ENCODE measurements at places on chromosomes 5 and 9.

DNA sequence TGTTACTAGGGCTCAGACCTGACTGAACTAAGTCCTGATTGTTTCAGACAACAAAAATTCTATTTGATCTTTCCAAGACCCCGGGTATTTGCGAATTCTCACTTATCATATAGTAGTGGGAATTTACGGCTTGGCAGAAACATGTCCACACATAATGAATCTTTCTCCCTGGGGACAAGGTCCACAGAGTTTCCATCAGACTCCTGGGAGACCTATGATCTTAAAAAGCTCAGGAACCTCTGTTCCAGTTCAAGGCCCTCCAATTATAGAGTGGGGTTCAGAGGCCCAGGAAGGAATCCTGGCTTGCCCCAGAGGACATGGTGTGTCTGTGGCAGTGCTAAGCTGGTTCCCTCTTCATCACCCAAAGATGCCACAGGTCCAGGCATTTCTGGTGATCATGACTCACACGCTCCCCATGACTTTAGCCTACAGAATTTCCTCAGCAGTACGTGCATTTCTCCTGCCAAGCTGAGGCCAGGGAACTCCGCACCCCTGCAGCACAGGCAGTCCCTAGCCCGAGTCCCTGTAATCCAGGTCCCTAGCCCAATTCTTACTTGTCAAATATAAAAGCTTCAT, 12.6 kb downstream of the RAPGEF1 start:
- no peak for DNase-seq

DNA sequence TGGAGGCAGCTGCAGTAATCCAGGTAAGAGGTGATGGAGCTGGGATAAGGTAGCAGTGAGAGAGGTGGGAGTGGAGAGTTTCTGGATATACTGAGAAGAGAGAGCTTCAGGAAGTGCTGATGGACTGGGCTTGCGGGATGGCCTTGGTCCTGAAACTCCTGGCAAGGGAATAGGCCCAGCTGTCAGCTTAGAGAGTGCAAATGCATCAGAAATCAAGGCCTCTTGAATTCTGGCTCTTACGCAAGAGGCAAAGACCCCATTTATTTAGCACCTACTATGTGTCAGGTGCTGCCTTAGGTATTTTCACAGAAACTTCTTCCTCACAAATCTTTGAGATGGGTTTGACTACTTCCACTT, 227.2 kb upstream of the MAP3K1 start:
- DNase-seq: no peak

- DNase-seq: peak; percentile 1
Measured at GRCh38 chr9:9002826-9003583, 1203.4 kb upstream of the DMAC1 start.

- no peak for DNase-seq
Measured at GRCh38 chr5:170293273-170293672, 4.3 kb downstream of the LCP2 start.

DNA sequence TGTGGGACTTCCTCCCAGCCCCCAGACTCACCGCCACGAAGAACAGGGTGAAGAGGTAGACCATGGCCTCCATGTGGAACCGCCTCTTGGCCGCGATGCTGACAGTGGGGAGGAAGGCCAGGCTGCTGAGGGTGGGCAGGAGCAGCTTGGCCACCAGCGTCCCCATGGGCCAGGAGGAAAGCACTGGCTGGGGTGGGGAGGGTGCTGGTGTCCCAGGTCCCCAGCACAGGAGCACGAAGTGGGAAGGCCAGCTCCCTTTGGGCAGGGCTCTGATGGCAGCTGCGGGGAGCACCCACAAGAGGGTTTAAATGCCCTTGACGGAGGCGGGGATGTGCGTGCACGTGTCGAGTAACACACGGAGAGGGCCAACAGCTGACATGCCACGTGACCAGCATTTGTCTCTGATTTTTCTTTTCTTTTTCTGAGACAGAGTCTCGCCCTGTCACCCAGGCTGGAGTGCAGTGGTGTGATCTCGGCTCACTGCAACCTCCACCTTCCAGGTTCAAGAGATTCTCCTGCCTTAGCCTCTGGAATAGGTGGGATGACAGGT, at the start of gene MYMK:
MYMK (minus strand) TSS at position 281 of the 550 bp plus-strand sequence; CDS start at position 166, 115 bp downstream.
- DNase-seq: no peak

GRCh38 chr5:169933127-169933526, 47.2 kb downstream of the INSYN2B start:
- DNase-seq: peak; percentile 65

DNA sequence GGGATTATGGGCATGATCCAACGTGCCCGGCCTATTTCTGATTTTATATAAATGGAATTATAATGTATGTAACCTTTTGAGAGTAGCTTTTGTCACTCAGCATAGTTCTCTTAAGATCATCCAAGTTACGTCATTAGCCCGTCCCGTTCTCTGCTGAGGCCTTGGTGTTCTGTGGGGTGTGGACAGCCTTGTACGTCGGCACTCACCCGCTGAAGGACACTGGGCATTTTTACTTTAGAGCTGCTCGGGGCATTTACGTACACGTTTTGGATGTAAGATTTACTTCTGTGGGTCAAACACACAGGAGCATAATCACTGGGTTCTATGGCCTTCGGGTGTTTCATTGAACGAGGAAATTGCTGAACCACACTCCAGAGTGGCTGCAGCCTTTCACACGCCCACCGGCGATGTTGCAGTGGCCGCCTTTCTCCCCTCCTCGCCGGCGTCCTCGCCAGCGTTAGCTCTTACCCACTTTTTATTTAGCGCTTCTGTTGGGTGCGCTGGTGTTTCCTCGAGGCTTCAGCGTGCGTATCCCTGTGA, 101.8 kb downstream of the EHMT1 start:
- no peak for DNase-seq

- DNase-seq: no peak
Measured at GRCh38 chr5:163433271-163433670, 4.1 kb upstream of the CCNG1 start.

GRCh38 chr5:75512383-75513074, 838 bp downstream of the POLK start:
- no peak for DNase-seq

GRCh38 chr9:101449071-101449721, 13.6 kb upstream of the ALDOB start:
- DNase-seq: peak; percentile 89

GRCh38 chr9:34862836-34863235, 95.2 kb upstream of the PHF24 start:
- DNase-seq: no peak

DNA sequence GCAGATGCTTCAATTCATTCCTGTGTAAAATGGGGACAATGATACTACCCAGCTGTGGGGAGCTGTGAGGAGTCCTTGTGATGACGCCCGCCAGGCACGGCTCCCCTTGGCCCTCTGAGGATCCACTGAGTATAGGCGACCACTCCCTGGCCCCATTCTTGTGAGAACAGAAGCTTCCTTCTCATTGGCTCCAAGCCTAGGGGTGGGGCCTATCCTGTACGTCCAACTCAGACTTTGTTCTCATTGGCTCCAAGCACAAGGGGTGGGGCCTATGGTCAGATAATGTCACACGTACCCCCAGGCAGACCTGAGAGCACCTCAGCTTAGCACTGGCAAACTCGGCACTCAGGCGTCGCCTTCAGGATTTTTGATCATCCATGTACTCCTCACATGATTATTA, 232.9 kb upstream of the MVB12B start:
- DNase-seq: no peak

- DNase-seq: no peak
Measured at GRCh38 chr9:94081435-94081834, 2.8 kb upstream of the PTPDC1 start.

DNA sequence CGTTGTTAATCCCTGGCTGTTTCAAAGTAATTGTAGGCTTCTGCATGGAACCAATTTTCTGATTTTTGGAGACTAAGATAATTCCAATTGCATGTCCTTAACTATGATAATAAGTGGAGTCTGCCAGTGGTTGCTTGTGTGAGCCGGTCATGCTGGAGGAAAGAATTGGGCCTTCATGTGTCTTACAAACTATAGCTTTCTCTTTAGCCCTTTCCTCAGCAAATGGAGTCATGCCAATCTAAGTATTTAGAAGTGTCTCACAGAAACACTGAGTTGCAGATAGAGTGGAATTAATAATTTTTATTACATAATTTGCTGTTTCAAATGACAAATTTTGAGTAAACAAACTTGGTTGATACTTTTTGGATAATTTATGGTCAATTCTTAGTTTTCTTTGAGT, 200.4 kb downstream of the FBXL7 start:
- DNase-seq: no peak

- peak; percentile 90 for DNase-seq
Measured at GRCh38 chr9:95132366-95133324, 184.9 kb downstream of the FANCC start.

GRCh38 chr5:181181650-181182565, 23.1 kb downstream of the TRIM7 start:
- DNase-seq: peak; percentile 71

DNA sequence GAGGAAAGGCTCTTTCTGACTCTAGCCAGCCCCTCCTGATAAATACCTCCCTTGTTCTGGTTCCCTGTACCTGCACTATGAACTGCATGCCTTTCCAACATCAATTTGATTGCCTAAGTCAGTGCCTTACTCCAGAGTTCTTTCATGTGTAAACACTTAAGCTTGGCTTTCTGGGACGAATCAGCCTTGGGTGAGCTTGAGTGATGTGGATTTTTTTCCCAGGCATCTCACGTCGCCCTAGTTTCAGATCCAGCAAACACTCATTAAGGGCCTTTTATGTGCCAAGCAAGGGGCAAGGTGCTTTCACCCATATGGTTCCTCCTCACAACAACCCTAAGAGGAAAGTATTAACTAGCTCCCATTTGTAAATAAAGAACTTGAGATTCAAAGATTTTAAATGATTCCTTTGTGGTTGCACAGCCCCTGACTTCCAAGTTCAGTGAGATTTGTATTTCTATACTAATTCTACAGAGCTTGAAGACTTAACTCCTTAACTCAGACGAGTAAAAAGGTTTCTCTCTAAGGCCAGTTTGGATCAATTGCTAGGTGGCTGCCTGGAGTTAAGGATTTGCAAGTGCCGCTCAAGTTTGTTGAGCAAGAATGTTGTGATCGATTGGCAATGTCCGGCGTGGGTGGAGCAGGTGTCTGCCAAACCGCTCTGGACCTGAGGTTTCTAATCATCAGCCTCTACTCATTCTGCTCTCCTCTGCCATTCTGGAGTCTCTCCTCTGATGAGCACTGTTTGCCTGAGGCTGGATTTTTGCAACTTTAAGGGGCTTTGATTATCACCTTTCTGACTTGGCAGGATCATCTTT, 20.2 kb upstream of the TJP2 start:
- DNase-seq: no peak

- DNase-seq: peak; percentile 75
Measured at GRCh38 chr9:129613520-129614175, 7.3 kb downstream of the C9orf50 start.

- no peak for DNase-seq
Measured at GRCh38 chr5:106397700-106398099, 1273.0 kb downstream of the EFNA5 start.

GRCh38 chr9:132768932-132769905, 99.0 kb downstream of the GTF3C4 start:
- DNase-seq: peak; percentile 68

GRCh38 chr5:139271201-139272027, 22.1 kb upstream of the MATR3 start:
- DNase-seq: no peak

DNA sequence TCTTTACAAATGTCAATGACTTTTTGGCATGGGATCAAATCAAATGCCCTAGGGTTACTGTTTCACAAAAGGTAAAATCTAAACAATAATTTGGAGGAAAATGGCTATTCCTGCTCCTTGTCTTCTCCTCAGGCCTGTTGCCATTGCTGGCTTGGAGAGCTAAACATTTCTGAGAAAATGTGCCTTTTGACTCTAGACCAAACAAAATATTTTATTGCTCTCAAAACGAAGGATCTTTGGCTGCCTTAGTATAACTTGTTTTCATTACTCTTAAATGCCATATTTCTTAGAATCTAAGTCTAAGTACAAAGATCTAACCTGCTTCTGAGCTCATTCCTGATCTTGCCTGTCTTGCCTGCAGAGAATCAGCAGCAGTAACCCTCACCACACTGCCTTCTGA, 116.6 kb downstream of the MUSK start:
- no peak for DNase-seq

DNA sequence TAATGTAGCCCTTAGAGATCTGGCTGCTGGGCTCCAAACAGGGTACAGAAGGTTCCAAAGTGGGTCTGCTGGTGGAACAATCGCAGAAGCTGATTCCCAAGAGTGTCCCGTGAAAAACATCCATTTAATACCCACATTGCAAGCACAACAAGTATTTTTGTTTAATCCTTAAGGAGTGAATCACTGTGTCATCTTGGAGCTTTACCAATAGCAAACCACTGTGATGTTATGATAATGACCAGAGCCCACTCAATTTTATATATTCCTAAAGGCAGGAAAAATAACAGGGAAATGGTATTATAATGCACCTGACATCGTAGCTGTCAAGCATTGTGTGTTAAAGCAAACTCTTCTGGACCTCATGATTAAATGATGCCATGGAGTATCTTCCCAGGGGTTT, 291.9 kb downstream of the FBXL7 start:
- DNase-seq: no peak

- DNase-seq: no peak
Measured at GRCh38 chr9:6931913-6932312, 174.1 kb downstream of the KDM4C start.

GRCh38 chr9:93655621-93656425, 79.4 kb downstream of the PHF2 start:
- no peak for DNase-seq

DNA sequence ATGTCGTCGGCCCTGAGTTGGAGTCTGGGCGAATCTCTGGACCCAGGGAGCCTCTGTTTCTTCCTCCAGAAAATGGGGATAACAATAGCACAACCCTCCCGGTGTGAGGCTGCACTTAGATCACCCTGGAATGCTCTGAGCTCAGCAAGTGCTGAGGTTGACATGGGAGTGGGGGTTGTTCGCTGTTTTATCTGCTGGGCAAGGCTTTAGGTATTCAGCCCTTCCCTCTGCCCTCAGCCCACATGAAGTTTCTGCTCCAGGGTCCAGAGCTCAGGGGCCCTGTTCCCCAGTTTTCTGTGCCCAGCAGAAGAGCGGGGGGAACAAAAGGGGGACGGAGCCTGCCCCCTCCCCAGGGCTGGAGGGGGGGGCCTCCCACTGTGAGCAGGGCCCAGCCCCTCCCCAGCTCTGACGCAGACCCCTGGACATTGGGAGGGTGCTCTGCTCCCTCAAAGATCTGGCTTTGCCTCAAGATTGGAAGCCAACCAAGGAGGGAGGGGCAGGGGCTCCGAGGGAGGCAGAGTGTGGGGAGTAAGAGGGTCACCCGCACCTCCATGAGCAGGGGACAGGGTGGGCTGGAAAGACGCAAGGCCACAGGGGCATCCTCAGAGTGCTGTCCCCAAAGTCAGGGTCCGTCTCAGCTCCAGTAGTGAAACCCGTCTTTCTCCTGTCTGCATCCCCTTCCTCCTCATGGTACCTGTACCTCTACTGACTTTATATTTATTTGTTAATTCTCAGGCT, 215.6 kb downstream of the C9orf50 start:
- no peak for DNase-seq
